ENCODE measurements at places on chromosomes 13 and 19.

- DNase-seq, result no peak
These were observed 68.1 kb downstream of the ERCC5 start for GRCh38 chr13:102913914-102914313.

GRCh38 chr13:40311356-40312101 lies 354.9 kb downstream of the FOXO1 start:
- no peak for DNase-seq

DNA sequence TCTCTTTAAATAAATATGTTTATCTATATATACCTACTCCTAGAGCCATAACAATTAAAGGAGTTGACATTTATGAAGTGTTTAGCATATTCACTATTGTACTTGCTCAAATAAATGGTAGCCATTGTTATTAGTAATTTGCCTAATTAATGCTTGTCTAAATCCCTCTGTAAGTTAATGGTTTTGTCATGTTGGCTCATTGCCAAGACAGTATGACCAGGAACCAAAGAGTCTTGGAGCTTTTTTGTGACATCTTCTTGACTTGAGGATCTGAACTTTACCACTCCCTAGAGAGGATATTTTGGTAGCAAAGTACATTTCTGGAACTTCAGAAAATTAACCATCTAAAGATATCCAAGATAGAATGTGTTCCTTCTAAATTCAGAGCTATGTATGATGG lies 15.5 kb downstream of the FRY start:
- DNase-seq, result no peak

DNA sequence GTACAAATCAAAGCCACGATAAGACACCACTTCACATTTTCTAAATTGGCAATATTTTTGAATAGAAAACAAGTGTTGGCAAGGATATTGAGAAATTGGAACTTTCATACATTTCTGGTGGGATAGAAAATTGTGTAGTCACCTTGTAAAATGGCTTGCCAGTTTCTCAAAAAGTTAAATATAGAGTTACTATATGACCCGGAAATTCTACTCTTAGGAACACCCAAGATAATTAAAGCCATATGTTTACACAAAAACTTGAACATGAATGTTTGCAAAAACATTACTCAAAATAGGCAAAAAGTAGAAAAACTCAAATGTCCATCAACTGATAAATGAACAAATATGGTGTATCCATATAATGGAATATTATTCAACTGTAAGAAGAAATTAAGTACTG lies 552.5 kb downstream of the TBC1D4 start:
- no peak for DNase-seq

DNA sequence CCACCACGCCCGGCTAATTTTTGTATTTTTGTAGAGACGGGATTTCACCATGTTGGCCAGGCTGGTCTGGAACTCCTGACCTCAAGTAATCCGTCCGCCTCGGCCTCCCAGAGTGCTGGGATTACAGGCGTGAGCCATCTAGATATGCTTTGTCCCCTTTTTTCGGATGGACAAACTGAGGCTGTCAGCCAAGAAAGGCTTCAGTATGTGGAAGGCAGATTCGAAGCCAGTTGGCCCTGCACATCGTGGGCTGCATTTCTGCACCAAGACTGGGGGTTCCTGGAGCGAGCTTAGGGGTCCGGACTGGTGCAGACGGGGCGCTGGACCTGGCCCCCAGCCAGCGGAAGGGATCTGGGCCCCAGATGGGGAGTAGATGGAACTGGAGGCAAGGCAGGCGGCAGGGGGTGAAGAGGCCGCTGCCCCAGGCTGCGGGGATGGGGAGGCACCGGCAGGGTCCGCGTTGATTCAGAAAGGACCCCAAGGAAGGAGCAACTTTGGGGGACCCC lies 9.7 kb upstream of the JUND start:
- peak; percentile 35 for DNase-seq

DNA sequence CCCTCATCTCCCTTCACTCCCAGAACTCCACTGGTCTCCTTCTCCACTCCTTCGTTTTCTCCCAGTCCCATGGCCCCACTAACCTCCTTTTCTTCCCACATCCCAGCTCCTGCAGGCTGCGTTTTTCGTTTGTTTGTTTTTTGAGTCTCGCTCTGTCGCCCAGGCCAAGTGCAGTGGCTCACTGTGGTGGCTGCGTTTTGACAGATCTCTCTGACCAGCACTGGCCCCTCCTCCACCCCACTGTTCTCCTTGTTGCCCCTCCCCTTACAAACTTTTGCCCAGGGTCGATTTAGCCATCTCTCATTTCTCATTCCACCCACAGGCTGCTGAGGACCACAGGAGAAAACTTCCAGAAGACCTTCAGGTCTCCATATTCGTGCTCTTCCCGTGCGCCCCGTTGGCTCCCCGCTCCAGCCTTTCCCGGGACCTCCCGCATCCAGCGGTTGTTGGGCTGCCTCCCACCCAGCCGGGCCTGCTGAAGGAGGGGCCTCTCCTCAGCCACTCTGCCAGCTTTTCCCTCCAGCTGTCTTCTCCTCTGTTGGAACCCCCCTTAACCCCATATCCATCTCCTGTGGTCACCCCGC lies 40.6 kb upstream of the GJB6 start:
- DNase-seq, result no peak

DNA sequence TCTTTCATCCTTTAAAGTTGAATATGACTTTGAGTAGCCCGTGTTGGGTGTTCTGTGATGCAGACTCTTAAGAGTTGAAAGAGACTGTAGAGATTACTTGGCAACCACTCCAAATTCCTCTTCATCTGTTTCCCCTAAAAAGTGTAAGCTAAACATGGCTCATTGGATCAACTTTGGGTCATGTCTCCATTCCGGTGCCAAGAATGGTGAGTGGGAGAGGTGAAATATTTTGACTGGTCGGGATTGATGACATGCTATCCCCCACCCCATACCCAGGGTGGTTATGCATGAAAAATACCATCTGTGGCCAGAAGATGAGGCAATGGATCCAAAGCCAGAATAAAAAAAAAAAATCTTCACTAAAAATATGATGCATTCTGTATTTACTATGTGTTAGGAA lies 281.3 kb upstream of the SOX21 start:
- DNase-seq, result no peak

DNA sequence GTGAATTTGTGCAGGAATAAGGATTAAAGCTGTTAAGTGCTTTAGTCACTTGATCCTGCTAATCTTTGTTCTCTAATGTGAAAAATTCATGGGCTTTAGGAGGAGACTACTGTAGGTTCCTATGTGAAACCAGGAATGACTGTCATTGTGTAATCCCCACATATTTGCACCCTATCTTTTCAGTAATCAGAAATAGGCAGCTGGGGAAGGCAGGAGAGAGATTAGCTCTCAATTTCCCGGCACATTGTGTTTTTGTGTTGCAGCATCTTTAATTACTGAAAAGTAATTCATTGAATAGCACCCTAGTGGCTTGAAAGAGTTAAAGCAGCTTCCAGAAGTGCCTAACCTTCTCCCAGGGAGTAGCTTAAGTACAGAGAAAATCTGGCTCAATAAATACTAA lies 282.9 kb downstream of the OLFM4 start:
- no peak for DNase-seq

- no peak for DNase-seq
These were observed 26.7 kb downstream of the SPATA13 start for GRCh38 chr13:24187185-24187584.

DNA sequence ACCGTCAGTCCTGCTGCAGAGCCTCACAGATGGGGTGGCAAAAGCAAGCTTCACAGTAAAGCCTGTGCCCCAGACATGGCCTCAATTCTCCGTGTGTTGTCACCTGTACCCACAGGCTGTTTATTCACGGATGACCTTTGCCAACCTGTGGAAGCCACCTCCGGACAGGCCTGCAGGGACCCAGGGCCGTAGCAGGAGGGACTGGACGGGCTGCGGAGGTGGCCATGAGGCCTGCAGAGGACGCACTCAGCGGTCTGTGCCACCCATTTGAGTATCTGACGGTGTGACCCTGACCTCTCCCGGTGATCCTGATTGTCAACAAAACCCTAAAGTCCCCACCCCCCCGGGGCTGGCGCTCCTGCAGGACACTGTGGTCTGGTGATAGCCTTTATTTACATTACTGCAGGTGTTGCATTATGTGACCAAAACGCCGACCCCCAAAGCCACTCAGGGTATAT lies 7.8 kb upstream of the KLF16 start:
- no peak for DNase-seq

DNA sequence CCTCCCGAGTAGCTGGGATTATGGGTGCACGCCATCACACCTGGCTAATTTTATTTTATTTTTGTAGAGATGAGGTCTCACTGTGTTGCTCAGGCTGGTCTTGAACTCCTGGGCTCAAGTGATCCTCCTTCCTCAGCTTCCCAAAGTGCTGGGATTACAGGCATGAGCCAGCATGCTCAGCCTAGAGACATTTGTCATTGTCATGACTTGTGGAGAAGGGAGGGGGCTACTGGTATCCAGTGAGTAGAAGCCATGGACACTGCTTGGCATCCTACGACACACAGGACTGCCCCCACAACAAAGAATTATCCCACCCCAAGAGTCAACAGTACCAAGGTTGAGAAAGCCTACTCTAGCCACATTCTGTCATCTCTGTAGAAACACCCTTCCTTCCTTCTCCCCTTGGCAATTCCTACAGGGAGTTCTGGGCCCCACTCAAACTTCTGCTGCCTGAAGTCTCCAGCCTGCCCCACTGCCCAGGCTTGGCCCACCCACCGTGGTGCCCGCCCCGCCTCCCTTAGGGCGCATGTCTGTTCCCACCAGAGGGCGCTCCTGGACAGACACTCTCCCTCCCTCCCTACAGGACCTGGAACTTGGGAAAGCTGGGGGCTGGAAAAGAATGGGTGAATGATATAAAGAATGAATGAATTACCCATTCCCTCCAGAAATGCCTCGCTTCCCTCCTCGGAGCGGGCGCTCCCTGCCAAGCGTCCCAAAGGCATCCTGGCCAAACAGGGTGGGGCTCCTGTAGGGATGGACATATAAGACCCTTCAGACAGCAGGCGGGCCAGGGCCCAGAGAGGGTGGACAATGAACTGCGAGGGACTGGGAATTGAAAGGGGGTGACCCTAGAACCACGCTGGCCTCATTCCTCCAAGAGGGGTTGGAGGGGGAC lies 5.5 kb upstream of the EMP3 start:
- peak; percentile 61 for DNase-seq

GRCh38 chr13:110797230-110797877 lies 83.9 kb downstream of the ING1 start:
- DNase-seq, result no peak

DNA sequence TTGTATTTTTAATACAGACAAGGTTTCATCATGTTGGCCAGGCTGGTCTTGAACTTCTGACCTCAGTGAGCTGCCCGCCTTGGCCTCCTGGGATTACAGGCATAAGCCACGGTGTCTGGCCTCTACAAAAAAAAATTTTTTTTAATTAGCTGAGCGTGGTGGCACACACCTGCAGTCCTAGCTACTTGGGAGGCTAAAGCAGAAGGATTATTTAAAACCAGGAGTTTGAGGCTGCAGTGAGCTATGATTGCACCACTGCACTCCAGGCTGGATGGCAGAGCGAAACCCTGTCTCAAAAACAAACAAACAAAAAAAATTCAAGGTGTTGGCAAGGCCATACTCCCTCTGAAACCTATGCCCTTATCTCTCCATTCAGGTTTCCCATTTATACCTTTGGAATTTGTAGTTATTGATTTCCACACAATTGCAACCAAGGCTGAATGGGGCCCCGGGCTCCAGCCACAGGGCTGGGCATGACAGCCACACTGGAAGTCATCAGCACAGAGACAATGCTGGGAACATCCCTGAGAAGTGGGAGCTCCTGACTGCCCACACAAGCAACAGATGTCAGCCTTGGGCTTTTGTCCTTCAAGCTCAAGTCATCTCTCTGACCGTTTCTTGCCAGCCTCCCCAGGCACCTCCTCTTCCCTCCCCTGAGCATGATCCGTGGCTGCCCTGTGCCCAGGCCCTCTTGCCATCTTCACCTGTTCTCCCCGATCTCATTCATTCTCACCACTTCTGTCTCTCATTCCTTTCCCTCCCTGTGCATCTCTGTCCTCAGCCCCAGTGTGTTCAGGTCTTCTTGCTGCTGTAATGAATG lies 27.2 kb upstream of the CALM3 start:
- no peak for DNase-seq

- DNase-seq, result no peak
These were observed 16.3 kb upstream of the TSPAN16 start for GRCh38 chr19:11279505-11280236.

DNA sequence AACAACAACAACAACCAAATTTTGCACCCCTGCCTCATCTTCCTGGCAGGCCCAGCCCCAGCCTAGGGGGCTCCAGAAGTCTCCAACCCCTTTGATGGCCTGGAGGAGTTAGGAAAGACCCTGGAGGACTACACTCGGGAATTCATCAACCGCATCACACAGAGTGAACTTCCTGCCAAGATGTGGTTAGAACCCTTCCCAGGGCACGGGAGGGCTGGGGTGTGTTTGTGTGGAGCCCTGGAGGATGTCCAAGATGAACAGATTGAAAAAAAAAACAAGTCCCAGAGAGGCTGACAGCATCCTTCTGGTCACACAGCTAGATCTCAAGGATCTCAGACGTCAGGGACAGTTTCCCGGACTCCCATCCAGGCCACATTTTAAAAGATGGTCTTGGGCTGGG lies 13.3 kb downstream of the APOC1 start:
- DNase-seq, result no peak

DNA sequence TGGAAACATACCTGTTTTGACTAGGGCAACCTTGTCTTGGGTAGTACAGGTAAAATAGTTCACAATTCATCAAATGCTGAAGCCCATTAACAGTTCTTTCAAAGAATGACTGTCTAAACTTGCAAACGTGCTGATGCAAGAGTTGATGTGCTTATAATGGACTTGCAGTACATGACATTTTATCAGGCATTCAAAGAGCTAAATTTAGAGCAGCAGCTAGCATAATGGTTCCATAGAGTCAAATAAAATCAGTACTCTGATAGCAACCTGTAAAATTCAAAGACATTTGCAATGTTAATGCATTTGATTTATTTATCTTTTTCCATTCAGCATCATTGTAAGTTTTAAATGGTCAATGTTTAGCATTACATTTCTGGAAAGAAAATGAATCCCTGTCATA lies 979.7 kb upstream of the SLC10A2 start:
- no peak for DNase-seq

- DNase-seq, result no peak
These were observed 676 bp upstream of the POLRMT start for GRCh38 chr19:633786-634639.

DNA sequence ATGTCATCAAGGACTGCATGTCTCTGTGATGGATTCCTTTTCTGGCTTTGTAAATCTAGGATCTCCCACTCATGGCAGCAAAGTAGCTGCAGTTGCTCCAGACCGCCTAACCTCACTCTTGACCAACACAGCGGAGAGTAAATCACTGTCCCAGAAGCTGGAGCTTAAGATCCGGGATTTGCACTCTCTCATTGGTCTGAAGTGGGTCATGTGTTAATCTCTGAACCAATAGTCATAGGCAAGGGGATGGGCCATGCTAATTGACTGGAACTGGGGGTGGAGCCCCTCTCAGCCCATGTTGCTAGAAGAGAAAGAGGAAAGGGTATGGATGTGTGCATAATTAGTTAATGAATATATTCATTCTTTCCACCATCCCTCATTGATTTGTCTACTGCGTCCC lies 34.0 kb downstream of the VAV1 start:
- DNase-seq, result no peak

GRCh38 chr13:88112526-88112925 lies 441.4 kb downstream of the SLITRK5 start:
- no peak for DNase-seq

Measured in germinal center (tissue), 1 donor.